Caco-2 (cell line): ENCODE measurements at places on chromosomes 1 and 21.
A peak's percentile ranks its signal among the peaks of the same experiment; 100 is the strongest.

DNA sequence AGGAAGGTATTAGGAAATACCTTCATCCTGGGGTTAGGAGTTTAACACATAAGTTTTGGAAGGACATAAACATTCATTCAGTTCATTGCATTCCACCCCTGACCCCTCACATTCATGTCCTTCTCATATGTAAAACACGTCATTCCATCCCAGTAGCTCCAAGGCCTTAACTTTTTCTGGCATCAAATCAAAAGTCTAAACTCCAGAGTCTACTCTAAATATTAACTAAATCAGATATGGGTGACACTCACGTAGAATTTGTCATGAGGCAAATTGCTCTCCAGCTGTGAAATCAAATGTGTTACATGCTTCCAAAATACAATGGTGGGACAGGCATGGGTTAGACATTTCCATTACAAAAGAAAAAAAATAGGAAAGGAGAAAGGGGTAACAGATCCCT is 298.2 kb upstream of the LRRC7 start:
- DNase-seq = no peak

DNA sequence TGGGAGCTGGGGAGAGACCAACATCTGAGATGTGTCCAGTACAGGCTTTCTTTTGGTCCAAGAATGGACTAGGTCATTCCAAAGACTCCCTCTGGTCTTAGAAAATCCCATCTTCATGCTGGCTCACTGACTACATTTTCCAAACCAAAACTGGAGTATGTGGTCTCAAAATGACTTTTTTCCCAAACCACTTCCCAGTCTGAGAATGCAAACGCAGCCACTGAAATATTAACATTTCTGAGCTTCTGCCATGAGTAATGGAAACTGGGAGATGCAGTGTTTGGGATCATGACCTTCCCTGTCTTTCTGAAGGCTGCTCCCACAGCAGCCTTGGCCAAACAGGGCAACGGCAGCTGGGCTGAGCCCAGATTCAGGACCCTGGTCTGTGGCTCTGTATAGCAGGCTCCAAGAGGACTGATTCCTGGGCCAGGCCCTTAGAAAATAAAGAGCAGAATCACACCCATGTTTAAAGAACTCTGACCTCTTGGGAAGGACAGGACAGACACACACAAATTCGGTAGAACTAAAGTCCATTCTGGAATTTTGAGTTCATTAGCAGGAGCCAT is 62.1 kb upstream of the CNTN2 start:
- no peak for DNase-seq

GRCh38 chr1:42456754-42457089 is 379 bp downstream of the PPCS start:
- DNase-seq = peak; percentile 55

GRCh38 chr1:103058391-103058790 is 49.9 kb downstream of the COL11A1 start:
- DNase-seq = no peak

- no peak for DNase-seq
Observed at GRCh38 chr1:39819091-39819812, 30.6 kb upstream of the BMP8B start.
